ENCODE measurements at places on chromosomes 12 and 14.

GRCh38 chr14:40336846-40337245 lies 904.6 kb upstream of the FBXO33 start:
- no peak for DNase-seq

DNA sequence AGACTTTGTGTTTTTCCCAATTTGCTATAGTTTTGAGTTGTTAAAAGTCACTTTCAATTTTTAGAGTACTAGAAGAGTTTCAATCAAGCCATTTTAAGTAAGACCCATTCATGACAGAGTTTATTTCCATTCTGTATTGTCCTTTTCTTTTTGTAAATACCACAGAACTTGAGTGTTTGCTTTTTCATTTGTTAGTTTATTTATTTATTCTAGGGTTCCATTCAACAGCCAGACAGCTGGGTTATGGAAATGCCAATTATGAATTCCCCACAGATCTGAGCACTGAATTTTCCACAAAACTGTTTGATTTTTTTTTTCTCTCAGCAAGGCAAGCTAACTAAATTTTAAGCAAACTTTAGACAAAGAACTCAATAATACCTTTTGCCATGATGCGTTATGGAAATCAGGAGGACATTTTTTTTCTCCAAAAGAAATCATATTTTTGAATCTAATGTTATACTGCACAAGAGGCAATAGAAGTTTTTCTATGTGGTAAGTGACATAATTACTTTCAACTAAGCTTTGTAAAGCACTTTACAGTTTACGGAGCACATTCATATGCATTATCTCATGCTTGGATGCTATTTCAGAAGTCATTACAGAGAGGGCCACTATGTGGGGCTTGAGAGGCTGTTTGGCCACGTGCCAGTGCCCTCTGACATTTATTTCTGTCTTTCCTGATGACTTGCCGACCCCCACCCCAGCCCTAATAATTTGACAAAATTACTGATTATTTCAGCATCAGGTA lies 181.5 kb downstream of the VRK1 start:
- peak; percentile 6 for DNase-seq

DNA sequence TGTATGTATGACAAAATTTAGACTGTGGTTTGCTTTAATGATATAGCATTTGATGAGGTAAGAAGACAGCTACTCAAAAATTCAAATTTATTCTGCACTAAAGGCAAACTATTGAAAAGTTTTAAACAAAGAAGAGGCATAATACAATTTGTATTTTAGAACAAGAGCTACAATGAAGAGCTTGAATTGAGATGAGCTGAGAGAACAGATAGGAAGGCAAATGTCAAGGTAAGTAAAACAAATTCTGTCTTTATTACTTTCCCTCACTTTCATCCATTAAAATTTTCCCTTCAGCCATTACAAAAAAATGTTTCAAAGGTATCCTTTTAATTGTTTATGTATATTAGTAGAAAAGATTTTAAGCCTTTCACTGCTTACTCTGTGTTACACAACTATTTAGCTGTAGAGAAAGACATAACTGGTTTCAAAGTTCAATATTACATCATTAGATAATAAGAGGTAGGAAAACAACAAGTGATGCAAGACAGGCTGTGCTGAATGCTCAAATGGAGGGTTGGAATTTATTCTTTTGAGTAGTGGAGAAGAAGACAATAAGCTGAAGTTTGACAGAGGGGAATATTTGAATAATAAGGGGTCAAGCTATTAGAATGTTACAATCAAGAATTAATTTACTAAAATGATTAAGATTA lies 1334.1 kb downstream of the FSCB start:
- DNase-seq = no peak

DNA sequence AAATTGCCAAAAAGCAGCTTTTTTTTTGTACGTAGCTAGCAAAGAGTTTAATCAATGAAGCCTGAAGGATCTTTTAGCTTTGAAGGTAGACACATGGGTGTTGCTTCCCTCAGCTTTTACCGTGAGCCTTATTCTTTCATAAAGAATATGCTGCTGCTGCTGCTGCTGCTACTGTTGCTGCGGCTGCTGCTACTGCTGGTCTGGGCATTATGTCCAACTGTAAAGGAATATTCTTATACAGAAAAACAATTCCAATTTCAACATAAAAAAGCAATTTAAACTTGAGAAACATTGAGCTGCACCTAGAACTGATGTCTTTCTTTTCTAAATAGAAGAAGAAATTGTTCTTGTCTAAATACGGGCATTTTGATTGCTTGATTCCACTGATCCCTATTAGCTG lies 38.9 kb upstream of the PPP1R12A start:
- no peak for DNase-seq

DNA sequence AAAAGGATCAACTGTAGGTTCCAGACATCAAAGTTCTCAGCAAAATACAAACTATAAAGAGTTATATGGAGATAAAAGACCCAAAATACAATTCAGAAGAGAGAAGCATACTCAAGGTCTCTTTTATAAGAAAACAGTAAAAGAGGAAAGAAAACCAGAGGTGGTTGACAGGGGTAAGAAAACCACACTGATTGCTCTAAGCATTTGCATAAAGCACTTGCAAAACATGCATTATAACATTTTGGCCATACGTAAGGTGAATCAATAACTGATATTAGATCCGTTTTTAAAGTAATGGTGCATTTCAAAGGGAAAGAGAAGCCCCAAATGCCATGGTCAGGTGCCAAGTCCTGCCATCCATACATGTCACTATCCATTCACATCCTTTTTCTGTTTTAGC lies 5.9 kb downstream of the DDHD1 start:
- no peak for DNase-seq

- no peak for DNase-seq
These were observed 38.9 kb downstream of the RASSF8 start for GRCh38 chr12:25997201-25997963.

Data from NCI-H2107 (cell line).